ENCODE measurements at places on chromosomes 11 and 22. TPM values are rescaled to one million over a fixed set of nuclear protein-coding genes. Genes with fewer than 3 reads are reported as not detected.

GRCh38 chr11:120404495-120404894 is 68.3 kb downstream of the ARHGEF12 start:
- DNase-seq = no peak

DNA sequence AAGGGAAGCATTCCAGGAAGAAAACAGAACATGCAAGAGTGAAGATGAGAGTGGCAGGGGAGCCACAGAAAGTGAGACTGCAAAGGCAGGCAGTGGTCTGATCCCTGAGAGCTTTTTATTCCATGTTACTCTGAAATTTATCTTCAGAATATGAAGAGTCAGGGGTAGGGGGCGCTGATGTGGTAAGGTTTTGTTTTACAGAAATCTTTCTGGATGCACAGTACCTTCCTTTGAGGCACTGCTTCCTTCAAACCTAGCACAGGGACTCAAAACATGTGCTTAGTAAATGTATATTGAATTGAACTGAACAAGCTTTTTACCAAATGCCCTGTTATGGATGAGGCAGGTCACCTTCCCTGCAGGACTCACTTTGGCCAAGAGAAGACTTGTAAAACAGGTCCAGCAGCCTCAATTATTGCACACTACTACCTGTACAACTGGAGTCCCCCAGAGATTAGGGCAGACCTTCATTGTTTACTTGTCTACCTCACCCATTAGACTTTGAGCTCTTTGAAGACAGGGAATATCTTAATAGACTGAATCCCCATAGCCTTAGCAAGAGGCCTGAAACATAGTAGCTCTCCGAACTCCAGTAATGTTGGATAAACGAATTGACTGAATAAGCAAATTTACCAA is 2.2 kb downstream of the PAK1 start:
- DNase-seq = no peak

GRCh38 chr22:31345331-31346254 is 553 bp downstream of the PATZ1 start:
- peak; percentile 90 for DNase-seq

- no peak for DNase-seq
Observed at GRCh38 chr11:45974806-45975205, 52.4 kb downstream of the LARGE2 start.

GRCh38 chr11:92390783-92391182 is 166.2 kb downstream of the FAT3 start:
- no peak for DNase-seq

- DNase-seq = no peak
Observed at GRCh38 chr11:66076561-66076960, 6.5 kb downstream of the PACS1 start.

DNA sequence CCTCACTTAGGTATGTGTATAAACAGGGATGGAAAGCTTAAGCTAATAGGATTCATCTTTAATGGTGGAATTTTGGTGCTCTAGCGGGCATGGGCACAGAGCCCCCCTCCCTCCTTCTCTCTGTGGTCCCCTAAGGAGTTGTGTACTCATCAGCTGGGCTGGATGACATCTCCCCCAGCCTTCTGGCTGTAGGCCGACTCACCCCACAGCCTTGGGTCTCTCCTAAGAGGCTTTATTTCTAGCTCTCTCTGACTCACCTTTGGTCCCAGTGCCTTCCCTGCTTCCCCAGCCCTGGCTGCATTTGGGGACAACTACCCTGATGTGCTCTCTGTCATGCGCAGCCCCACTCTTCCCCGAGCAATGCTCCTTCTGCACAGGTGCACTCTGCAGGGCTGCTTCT is 26.9 kb downstream of the SLC6A5 start:
- no peak for DNase-seq

- no peak for DNase-seq
Observed at GRCh38 chr11:110196241-110196754, 100.1 kb downstream of the RDX start.

DNA sequence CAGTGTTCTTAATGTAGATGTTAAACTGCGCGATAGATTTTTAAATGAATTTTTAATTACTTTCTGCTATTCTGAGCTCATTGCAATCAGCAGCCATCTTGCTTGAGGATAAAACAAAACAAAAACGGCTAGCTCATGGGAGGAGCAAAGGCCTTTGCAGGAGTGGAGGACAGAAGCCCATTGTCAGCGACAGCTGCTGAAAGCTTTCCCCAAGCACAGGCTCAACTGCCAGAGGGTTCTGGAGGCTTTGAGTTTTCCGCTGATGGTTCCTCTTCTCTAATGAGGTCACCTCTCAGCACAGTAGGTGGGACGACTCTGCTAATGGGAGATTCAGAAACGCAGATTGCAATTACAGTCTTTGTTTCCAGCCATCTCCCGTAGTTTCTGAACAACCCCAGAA is 167.1 kb upstream of the TTC12 start:
- DNase-seq = no peak

PHOX2A gene
- not detected for polyA plus RNA-seq

PDGFB gene
- not detected for polyA plus RNA-seq

POU2AF2 gene
- polyA plus RNA-seq = not detected

GSTT4 gene
- not detected for polyA plus RNA-seq
